Non-pigmented ciliary epithelial cell (primary cell): ENCODE measurements at places on chromosomes 1 and 21.

- DNase-seq = peak; percentile 34
These were observed 58.5 kb downstream of the LPAR3 start for GRCh38 chr1:84834419-84835064.

GRCh38 chr1:9852410-9853248 lies 28.9 kb upstream of the CLSTN1 start:
- DNase-seq = peak; percentile 53

GRCh38 chr1:218323568-218324225 lies 21.4 kb upstream of the TGFB2 start:
- no peak for DNase-seq

- no peak for DNase-seq
These were observed 120.0 kb upstream of the RRP15 start for GRCh38 chr1:218164930-218165700.

- DNase-seq = no peak
These were observed 7.2 kb upstream of the NHLH1 start for GRCh38 chr1:160359559-160360226.

DNA sequence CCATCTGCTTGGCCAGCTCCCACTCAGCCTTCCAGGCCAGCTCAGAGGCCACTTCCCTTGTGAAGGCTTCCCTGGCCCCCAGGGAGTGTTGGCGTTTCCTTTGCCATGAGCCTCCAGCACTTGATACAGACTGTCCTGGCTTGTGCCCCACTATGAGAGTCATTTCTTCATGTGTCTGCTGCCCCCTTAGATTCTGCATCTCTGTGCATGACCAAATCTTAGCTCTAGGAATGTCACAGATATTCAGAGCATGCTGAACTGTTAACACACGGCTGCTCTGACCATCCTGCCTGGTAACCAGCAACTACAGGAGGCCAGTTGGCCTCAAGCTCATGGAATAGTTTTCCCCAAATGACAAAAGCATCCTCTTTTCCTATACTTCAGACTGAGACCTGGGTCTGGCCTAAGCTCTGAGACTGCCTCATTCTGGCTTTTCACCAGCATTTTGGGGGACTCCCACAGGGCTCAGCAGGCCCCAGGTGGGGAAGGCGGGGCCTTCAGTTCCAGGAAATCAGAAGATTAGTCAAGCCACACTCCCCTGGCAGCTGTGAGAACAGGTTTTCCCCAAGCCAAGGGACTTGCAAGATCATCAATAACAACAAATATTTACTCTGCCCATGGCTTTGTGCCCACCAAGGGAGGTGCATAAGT lies 182.6 kb upstream of the EDN2 start:
- DNase-seq = no peak
